ENCODE measurements at places on chromosomes 1 and 21.

DNA sequence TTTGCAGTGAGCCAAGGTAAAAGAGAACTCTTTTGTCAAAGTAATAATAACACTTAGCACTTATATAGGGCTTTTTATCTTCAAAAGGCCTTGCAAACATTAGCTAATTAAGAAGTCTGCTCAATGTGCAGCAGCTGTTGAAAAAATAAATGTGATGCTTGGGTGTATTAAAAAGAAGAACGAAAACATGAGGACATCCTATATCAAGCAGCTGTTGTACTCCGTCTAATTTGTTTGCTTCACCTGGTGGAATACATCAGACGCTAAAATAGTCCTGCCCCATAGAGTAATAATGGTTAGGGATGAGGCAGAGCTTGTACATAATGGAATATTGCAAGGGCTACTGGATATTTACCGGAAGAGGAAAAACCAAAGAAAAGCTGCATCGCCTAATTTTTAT is 299.5 kb downstream of the ST6GALNAC3 start:
- no peak for DNase-seq

- no peak for DNase-seq
These were observed 117.5 kb upstream of the HOOK1 start for GRCh38 chr1:59697150-59697800.

DNA sequence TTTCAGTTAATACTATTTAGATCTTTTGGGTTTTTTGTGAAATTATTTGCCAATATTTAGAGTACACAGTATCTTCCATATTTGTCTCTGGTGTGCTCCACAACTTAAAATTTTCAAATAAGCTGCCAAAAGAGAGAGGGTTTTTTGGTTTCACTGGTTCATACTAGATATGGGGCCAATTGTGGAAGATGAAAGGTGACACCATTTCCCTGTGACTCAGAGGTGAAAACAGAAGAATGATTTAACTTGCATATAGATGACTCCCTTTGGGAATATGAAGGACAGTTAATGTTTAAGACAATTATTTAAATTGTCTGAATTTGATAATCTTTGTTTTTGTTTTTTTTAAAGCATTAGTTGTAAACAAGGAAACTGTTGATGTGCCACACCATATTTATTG is 37.5 kb downstream of the IVNS1ABP start:
- peak; percentile 7 for DNase-seq

DNA sequence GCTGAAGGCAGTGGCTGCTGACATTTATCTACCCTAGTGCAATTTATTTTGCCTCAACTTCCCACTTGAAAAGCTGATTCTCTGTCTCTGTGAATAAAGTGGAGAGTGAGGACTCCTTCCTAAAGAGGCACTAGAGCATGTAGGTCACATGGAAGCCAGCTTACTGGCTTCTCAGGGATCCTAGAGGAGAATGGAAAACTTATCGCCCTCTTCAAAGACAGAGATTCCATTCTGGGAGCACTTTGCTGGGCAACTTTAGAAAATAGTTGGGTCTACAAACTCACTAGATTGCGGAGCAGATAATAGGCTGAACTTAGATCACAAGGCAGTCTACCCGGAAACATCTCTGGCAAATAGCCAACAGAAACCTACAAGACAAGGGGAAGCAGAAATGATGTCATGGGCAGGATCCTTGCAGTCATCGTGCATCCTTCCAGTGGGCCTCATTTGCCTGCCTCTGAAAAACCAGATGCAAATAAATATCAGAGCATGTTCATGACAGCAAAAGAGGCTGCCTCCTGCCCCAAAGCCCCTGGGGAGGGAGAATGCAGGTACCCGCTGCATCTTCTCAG is 104.8 kb upstream of the BARHL2 start:
- no peak for DNase-seq

DNA sequence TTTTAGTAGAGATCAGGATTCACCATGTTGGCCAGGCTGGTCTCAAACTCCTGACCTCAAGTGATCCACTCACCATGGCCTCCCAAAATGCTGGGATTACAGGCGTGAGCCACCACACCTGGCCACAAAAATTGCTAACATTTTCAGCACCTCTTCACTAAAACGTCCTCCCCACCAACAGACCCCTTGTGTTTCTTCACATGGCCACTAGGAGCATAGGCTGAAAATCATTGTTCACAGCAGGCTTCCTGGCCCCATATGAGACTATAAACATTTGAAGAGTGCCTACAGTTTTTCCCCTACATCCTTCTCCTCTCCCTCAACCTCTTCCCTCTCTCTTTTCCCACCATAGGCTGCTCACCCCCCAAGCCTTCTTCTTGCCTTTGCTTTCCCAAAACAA is 28.0 kb upstream of the SFPQ start:
- DNase-seq = no peak

DNA sequence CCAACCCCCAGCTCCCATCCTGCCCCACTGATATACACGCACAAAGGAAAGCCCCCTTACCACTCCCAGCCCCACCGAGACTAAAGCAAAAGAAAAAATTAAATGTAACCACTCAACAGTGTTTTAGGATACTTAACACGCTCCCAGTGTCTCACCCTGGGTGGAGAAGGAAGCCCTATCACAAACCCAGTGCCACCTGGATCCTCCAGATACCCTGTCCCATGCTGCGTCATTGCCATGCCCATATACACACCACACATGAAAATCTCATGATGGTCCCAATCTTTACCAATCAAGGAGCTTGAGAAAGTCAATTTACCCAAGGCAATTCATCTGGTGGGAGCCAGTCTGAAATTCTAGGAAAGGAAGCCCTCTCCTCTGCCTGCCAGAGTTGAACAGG is 11.2 kb downstream of the KIAA1614 start:
- DNase-seq = no peak

DNA sequence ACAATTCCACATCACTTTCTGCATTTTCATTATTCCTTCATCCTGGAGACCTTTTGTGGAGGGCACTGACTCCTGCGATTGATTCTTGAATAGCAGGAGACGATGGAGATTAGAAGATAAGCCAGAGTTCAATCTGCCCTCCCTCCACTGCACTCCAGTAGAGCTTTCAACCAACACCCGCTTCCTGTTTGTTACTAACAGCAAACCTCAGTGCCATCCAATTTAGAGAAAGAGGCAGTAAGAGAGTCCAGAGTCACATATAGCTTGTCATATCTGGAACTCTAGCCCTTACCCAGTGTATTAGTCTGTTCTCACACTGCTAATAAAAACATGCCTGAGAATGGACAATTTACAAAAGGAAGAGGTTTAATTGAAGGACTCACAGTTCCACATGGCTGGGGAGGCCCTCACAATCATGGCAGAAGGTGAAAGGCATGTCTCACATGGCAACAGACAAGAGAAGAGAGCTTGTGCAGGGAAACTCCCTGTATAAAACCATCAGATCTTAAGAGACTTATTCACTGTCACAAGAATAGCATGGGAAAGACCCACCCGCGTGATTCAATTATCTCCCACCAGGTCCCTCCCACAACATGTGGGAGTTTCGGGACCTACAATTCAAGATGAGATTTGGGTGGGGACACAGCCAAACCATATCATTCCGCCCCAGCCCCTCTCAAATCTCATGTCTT is 55.9 kb downstream of the PCBP3 start:
- DNase-seq = no peak

- no peak for DNase-seq
These were observed 10.9 kb upstream of the VAV3 start for GRCh38 chr1:107975851-107976250.
